ENCODE measurements at places on chromosomes 16 and 17.

- no peak for DNase-seq
- no peaks in the 10 kb centered on the region for H3K27me3 ChIP-seq
- peaks cover 34% of the 10 kb centered on the region for H3K4me1 ChIP-seq
- no peak overlapping the region for H3K4me3 ChIP-seq
These were observed 2.3 kb downstream of the NAT9 start for GRCh38 chr17:74773871-74774286.

DNA sequence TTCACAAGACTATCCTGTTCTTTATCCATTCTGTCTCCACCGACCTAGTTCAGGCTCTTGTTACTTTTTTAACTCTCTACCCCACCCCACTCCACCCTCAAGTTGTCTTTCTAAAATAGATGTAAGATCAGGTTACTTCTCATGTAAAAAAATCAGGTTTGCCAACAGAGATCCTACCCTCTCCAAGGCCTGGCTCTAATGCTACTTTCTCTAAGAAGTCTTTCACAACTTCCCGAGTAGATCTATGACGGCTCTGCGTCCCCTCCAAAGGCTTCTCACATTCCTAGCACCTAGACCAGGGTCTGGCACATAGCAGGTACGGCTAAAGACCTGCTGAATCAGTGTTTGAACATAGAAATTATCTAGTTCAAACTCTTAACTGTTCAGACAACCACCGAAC lies 14.1 kb upstream of the ITGAE start:
- H3K4me1 ChIP-seq: no peaks in the 10 kb centered on the region
- H3K4me3 ChIP-seq: no peak overlapping the region
- H3K27me3 ChIP-seq: no peaks in the 10 kb centered on the region
- H3K36me3 ChIP-seq: peaks cover 86% of the 10 kb centered on the region
- no peak overlapping the region for H3K27ac ChIP-seq

- H3K27ac ChIP-seq: peak overlapping the region; percentile 92
- H3K4me1 ChIP-seq: peaks cover 38% of the 10 kb centered on the region
- H3K36me3 ChIP-seq: peaks cover 14% of the 10 kb centered on the region
- no peaks in the 10 kb centered on the region for H3K27me3 ChIP-seq
- H3K4me3 ChIP-seq: no peak overlapping the region
These were observed 2.1 kb downstream of the TRAF4 start for GRCh38 chr17:28745786-28746411.

GRCh38 chr16:21684199-21684598 lies 20.4 kb downstream of the OTOA start:
- H3K36me3 ChIP-seq: no peaks in the 10 kb centered on the region
- H3K27me3 ChIP-seq: peaks cover 3% of the 10 kb centered on the region
- H3K4me3 ChIP-seq: no peak overlapping the region
- DNase-seq: peak; percentile 29

- H3K4me3 ChIP-seq: no peak overlapping the region
- no peak for DNase-seq
- no peaks in the 10 kb centered on the region for H3K4me1 ChIP-seq
- no peaks in the 10 kb centered on the region for H3K36me3 ChIP-seq
These were observed 78.0 kb downstream of the CDRT15 start for GRCh38 chr17:14158707-14159106.

GRCh38 chr17:64337676-64338075 lies 53.0 kb downstream of the PECAM1 start:
- H3K4me3 ChIP-seq: no peak overlapping the region
- H3K36me3 ChIP-seq: no peaks in the 10 kb centered on the region
- no peak overlapping the region for H3K27ac ChIP-seq
- H3K4me1 ChIP-seq: no peaks in the 10 kb centered on the region

- no peaks in the 10 kb centered on the region for H3K4me1 ChIP-seq
- no peak overlapping the region for H3K27ac ChIP-seq
- H3K4me3 ChIP-seq: no peak overlapping the region
These were observed 41.1 kb upstream of the MMD start for GRCh38 chr17:55462711-55463110.

- H3K27ac ChIP-seq: peak overlapping the region; percentile 98
- DNase-seq: peak; percentile 42
- no peaks in the 10 kb centered on the region for H3K36me3 ChIP-seq
- peaks cover 66% of the 10 kb centered on the region for H3K4me1 ChIP-seq
These were observed 32.4 kb downstream of the SMARCE1 start for GRCh38 chr17:40615068-40615840.

GRCh38 chr16:31710880-31711279 lies 162.7 kb upstream of the ZNF267 start:
- H3K27me3 ChIP-seq: no peaks in the 10 kb centered on the region
- peaks cover 32% of the 10 kb centered on the region for H3K36me3 ChIP-seq
- peaks cover 37% of the 10 kb centered on the region for H3K4me1 ChIP-seq
- no peak for DNase-seq

- no peaks in the 10 kb centered on the region for H3K27me3 ChIP-seq
- peaks cover 5% of the 10 kb centered on the region for H3K36me3 ChIP-seq
- no peak for DNase-seq
- peaks cover 71% of the 10 kb centered on the region for H3K4me1 ChIP-seq
- H3K27ac ChIP-seq: peak overlapping the region; percentile 41
- H3K4me3 ChIP-seq: no peak overlapping the region
These were observed 284.0 kb downstream of the SEC14L1 start for GRCh38 chr17:77424585-77425344.

DNA sequence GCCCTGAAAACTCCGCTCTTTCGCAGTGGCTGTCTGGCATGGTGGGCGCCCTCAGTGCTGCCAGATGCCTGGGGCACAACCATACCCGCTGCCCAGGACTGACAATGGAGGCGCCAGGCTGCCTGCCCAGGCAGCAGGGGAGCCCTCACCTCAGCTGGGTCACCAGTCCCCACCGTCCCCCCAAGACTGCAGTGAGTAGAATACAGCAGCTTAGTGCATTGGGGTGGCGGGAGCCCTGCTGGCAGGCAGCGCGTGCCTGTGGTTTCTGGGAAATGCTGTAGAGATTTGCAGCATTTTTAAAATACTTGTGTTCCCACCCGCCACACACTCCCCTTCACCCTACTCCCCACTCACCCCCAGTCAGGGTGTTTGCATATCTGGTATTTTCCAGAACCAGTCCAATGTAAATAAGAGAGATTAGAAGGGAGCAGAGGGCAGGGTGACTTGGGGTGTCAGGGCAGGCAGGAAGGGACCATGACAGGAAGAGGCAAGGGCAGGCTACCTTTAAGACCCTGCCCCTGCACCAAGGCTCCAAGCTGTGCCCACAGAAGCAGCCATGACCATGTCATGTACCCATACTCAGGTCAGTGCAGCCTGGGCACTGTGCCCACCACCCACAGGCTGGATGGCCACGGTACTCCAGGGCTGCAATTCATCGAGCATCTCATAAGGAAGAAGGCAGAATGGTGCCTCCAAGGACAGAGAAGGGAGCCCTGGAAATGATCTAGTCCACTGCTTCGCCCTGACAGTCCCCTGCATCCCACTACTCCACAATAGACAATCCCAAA lies 21.5 kb downstream of the MYO18A start:
- H3K36me3 ChIP-seq: no peaks in the 10 kb centered on the region
- H3K27ac ChIP-seq: no peak overlapping the region
- H3K4me1 ChIP-seq: peaks cover 24% of the 10 kb centered on the region

GRCh38 chr17:27873746-27874145 lies 19.4 kb downstream of the LYRM9 start:
- no peak for DNase-seq
- no peaks in the 10 kb centered on the region for H3K27me3 ChIP-seq
- H3K4me1 ChIP-seq: peaks cover 2% of the 10 kb centered on the region
- H3K36me3 ChIP-seq: no peaks in the 10 kb centered on the region
- no peak overlapping the region for H3K4me3 ChIP-seq
- no peak overlapping the region for H3K27ac ChIP-seq

- no peaks in the 10 kb centered on the region for H3K4me1 ChIP-seq
- no peaks in the 10 kb centered on the region for H3K36me3 ChIP-seq
- DNase-seq: no peak
- no peak overlapping the region for H3K4me3 ChIP-seq
- no peak overlapping the region for H3K27ac ChIP-seq
These were observed 25.5 kb downstream of the MYBBP1A start for GRCh38 chr17:4529533-4530152.

DNA sequence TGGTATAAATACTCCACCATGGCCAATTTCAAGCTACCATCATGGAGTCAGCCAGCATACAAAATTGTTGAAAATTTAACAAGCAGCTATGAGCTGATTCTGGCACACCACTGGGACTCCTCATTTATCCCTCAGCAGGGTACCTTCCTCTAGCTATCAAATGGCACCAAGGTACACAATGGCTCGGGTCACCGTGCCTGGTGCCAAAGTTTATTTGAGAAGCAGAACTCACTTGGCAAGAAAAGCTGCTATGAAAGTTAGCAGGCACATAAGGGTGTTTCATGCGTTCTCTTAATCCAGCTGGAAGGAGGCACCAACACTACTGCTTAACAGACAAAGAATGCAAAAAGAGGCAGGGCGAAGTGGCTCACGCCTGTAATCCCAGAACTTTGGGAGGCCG lies 51.6 kb downstream of the IKZF3 start:
- peaks cover 30% of the 10 kb centered on the region for H3K4me1 ChIP-seq
- no peaks in the 10 kb centered on the region for H3K36me3 ChIP-seq
- no peak overlapping the region for H3K4me3 ChIP-seq
- no peak for DNase-seq

GRCh38 chr17:9206741-9207332 lies 185.5 kb downstream of the NTN1 start:
- no peak overlapping the region for H3K27ac ChIP-seq
- no peaks in the 10 kb centered on the region for H3K4me1 ChIP-seq
- H3K36me3 ChIP-seq: no peaks in the 10 kb centered on the region
- no peak for DNase-seq
- no peak overlapping the region for H3K4me3 ChIP-seq
- H3K27me3 ChIP-seq: no peaks in the 10 kb centered on the region

DNA sequence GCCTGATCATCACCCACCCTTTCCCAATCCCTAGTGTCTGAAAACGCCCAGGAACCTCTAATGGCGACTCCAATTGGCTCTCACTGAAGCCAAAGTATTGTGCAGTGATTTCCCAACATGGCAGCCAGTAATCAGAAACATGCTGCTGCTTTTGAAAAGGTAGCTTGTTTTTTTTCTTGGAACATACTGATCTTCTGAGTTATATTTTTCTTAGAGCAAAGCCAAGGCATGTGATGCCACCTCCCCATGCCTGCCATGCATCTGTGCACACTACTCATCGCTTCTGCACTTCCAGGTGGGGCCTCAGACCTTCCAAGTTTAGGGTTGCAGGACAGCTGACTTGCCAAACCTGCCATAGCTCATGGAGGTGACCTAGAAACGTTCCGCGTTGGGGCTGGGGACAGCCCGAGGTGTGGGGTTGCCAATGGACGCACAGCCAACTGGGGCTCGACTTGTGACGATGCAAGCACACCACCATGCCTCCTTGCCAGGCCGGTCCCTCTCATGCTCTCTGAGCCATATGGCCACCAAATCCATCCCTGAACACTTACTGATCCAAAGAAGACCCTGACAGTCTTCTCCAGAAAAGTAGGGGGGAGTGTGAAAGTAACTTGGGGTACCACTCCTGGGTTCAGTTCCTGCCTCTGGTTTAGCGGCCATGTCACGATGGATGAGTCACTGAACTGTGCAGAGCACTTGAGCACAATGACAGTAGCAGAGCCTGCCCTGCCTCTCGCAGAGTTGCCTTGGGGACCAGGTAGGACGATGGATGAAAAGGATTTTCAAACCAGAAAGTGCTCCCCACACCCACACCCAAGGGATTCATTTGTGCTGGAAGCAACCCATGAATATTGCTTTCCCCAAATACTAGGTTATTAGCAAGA lies 155.7 kb downstream of the CCDC182 start:
- no peaks in the 10 kb centered on the region for H3K36me3 ChIP-seq
- H3K4me3 ChIP-seq: no peak overlapping the region
- H3K27me3 ChIP-seq: no peaks in the 10 kb centered on the region
- no peak for DNase-seq
